ENCODE measurements at places on chromosomes 13 and 19.

- DNase-seq: peak; percentile 88
Measured at GRCh38 chr13:84137292-84137691, 255.0 kb upstream of the SLITRK1 start.

GRCh38 chr19:55131421-55131820 lies 14.0 kb upstream of the PPP1R12C start:
- DNase-seq: no peak

DNA sequence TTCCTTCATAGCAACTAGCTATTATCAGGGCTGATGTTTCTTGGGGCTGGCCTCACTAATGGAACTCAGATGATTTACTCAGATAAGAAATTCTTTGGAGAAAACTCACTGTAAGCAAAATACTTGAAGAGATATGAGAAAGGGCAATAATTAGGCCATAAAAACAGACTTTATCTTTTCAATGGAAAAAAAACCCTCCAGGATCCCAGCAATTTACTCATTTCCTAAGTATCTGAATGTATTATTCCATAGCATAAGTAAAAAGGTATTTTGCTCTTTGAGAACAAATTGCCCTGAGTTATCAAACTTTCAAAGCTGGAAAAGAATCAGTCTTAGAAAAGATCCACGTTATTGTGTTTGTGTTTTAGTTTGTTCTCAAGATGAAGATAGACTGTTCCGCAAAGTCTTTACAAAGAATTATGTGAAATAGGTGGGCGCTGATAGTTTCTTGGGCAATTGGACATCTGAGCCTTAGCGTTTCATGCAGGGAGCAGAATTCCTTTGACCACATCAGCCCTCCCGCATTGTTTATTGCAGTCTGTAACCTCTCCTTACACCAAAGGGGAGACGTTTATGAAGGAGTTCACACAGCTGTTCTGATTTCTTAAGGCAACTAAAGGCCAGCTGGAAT lies 29.1 kb upstream of the CSNK1A1L start:
- DNase-seq: no peak

- DNase-seq: no peak
Measured at GRCh38 chr13:112850273-112850672, 118.7 kb upstream of the MCF2L start.

- peak; percentile 72 for DNase-seq
Measured at GRCh38 chr19:36140304-36141038, 605 bp downstream of the CAPNS1 start.

DNA sequence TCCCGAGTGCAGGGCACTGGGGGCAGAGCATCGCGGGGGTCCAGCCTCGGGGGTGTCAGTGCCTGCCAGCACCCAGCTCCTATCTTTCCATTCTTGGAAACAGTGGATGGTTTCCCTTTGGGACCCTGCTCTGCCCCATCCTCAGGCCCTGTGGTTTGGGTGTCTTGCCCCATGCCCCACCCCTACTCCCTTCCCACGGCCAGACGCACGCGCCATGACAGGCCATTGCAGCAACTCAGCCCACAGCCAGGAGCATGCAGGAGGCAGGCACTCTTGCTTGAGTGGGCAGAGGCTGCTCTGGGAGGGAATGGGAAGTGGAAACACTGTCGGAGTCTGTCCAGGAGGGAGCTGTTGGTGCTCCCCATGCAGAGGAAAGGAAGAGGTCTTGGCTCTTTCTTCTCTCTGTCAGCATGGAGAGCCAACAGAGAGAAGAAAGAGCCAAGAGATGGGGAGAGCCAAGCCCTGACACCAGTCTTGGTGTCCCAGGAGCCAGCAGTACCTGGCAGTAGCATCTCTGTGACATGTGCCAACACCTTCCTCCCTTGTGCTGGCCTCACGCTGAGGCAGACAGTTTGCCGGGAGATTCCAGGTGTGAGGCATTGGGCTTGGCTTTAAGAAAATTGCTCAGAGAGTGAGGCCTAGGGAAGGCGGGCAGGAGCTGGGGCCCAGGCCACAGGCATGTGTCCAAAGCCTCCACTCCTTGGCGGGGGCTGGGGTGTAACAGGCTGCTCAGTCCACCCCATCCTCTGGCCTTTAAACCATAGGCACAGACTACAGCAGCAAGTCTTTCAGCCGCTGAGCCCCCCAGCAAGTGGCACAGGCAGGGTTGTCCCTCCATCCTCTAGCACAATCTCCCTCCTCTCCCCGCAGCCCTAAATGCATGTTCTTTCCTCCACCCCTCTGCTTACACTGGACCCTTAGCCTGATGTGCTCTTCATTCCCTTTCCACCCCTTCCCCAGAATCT lies 86.7 kb upstream of the UQCRFS1 start:
- no peak for DNase-seq

DNA sequence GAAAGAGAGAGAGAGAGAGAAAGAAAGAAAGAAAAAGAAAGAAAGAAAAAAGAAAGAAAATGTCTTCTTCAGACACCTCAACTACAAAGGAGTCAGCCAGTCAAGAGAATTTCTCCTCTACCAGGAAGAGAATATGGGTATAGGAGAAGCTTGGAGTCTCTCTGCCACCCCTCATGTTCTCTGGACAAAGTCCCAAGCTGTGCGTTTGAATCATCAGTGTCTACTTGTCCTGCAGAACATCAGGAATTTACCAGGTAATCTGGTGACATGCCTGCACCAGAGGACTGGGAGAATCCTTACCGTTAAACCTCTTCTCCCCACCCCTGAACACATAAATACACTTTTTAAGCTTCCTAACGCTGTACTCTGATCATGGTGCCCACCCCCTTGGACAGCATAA lies 119.5 kb downstream of the TM9SF2 start:
- DNase-seq: no peak

DNA sequence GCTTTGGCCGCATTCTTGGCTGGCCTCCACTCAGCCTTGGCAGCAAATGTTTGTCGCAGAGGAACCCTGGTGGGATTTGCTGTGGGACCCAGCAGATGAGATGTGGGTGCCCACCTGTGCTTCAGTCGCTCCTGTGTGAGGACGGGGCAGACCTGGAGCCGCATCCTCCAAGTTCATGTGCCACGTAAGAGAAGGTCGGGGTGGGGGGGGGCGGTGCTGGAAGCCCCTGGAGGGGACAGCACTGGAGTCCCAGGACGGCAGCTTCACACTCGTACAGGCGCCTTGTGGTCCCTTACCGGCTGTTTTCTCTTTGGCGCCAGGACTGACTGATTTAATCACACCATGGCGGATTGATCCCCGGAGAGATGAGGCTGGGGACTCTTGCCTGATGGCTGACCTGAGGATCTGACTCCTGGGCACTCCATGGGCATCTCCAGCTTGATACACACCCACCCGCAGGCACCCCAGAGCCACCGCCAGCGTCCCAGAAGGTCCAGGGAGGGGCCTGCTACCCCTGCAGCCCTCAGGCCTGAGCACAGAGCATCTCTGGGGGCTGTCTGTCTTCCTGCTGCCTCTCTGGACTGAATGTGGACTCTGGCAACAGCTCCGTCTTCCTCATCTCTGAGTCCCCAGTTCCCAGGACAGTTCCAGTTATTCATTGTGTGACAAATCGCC lies 10.0 kb upstream of the GRTP1 start:
- DNase-seq: no peak

DNA sequence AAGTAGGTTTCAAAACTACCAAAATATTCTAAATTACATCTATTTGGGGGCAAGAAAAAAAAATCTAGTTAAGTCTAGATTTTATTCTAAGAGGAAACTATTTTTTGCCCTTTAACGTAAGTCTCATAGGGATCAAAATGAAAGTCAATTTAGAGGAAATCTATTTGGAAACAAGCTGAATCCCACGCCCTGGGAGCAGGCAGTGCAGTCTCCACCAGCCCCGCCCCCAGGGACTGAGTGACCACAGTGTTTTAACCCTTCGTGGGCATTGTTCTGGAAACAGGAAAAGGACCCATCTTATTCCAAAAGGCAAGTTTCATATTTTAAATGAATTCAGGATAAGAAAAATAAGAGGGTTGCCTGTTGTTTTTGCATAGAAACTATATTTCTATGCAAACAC lies 209.7 kb downstream of the SPRY2 start:
- no peak for DNase-seq

- no peak for DNase-seq
Measured at GRCh38 chr19:31875591-31875990, 469.8 kb upstream of the ZNF507 start.

DNA sequence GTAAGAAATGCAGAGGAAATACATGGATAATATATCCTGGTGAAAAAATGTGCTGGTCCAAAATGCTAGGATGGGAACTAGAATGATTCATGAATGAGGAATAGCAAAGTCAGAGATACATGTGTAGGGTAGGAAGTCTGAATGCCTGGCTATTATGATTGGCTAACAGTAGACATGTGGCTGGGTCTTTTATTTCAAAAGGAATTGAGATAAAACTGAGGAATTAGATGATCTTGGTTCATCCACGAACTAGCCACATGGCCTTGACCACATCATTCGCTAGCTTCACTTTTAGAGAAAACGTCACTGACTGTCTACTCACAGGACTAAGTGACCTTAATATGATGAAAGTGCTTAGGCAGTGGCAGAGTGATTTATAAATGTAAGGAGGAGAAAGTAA lies 103.1 kb downstream of the TRPC4 start:
- DNase-seq: no peak

DNA sequence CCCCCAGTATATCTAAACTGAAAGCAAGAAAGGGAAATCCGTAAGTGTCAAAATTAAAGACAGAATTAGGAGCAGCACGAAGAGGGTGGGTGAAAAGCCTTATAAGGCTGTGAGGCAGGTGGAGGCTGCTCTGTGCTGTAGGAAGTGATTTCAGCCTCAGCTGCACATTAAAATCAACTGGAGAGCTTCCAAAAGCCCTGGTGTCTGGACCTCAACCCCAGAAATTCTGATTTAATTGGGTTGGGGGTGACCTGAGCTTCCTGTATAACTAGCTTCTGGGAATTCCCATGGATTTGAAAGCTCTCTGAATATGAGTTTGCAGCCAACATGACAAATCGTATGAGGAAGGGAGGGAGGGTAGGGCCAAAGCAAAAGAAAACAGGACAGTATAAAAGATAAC lies 242.4 kb upstream of the TMTC4 start:
- no peak for DNase-seq

- DNase-seq: no peak
Measured at GRCh38 chr13:113493315-113493951, 2.9 kb upstream of the DCUN1D2 start.

- DNase-seq: no peak
Measured at GRCh38 chr13:52125547-52125946, 3.3 kb downstream of the NEK5 start.

GRCh38 chr13:33072282-33072681 lies 56.1 kb downstream of the KL start:
- DNase-seq: no peak

- DNase-seq: no peak
Measured at GRCh38 chr13:27053210-27053884, 118.3 kb downstream of the USP12 start.

DNA sequence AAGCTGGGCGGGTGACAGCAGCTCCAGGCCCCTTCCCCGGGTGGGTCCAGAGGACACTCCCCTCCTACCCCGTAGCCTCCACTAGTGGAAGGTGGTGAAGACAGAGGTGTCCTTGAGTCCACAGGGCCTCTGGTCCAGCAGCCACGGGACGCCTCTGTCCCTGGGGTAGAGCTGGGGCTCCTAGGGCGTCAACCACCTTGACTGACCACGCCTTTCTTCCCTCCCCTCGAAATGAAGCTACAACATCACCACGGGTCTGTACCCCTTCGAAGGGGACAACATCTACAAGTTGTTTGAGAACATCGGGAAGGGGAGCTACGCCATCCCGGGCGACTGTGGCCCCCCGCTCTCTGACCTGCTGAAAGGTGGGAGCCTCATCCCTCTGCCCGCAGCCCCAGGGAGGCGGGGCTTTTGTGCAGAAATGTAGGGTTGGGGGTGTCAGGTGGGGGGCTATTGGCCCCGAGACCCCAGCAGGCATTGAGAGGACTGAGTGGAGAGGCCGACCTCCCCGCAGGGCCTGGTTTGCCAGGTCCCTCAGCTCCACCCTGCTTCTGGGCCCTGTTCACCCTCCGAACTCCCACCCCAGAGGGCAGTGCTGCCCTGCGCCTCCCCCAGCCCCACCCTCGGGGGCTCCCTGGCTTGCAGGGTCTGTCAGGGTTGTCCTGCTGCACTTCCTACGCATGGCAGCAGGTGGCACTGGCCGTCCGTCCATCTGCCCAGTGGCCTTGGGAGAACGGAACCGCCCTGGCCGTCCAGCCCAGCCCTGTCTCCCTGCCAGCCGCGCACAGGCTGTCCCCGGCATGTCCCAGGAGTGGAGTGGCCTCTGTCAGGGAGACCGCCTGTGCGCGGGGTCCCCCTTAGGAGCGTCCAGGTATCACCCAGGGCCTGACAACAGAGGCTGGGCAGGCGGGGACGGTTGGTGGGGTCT lies 15.7 kb downstream of the STK11 start:
- DNase-seq: no peak

DNA sequence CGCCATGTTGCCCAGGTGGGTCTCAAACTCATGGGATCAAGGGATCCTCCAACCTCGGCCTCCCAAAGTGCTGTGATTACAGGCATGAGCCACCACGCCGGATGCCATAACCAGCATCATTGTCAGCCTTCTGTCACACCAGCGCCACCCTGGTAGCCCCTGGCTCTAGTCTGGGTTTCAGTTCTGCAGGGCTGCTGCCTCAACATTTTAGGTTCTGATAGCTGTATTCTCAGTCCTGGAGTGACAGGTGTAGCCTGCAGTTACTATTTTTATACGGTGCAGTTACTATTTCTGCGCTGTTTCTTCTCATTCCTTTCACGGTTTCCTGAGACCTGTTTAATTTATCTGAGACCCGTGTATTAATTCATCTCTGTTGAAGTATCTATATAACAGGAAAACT lies 57.1 kb downstream of the TRPM4 start:
- DNase-seq: no peak

DNA sequence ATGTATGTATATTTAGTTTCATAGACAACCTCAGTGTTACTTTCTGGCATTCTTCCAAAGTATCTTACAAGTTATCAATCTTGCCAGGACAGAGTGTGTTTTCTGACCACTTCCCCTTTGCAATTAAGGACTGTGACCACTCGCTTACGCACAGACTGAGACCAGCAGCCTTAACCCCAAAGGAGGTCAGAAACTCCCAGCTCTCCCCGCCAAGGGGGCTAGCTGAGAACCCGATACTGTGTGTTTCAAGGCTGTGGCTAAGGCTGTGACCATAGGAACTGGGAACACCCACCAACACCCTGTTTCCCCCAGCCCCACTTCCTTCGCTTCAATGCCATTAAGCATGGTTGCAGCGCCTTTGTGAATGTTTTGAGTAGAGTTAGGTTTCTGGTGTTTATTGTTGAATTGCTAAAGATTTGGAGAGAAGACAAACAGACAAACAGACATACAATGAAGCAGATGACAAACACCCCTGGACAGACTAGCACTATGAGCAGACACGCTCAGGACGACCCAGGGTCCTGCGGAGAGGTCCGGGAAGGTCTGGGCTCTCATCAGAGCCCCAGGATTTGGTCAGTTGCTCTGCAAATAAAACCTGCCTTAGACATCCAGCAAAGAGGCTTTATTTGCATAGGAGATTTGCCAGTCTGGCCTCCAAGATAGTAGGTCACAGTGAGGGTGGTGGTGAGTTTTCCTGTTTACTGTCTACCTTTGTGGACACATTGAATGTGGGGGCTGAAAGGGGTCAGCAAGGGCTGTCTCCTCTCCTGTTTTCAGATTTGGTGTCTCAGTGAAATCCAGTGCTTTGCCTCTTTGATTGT lies 25.0 kb upstream of the TNFSF11 start:
- no peak for DNase-seq

Measured in activated CD8-positive, alpha-beta memory T cell treated with anti-CD3 and anti-CD28 coated beads, Interleukin-2, amount 10 ng/mL, durations not matched to agents 7 days and 5 days (primary cell).